ENCODE measurements at places on chromosomes 11 and 22. TPM values are rescaled to one million over a fixed set of nuclear protein-coding genes. Genes with fewer than 3 reads are reported as not detected.

DNA sequence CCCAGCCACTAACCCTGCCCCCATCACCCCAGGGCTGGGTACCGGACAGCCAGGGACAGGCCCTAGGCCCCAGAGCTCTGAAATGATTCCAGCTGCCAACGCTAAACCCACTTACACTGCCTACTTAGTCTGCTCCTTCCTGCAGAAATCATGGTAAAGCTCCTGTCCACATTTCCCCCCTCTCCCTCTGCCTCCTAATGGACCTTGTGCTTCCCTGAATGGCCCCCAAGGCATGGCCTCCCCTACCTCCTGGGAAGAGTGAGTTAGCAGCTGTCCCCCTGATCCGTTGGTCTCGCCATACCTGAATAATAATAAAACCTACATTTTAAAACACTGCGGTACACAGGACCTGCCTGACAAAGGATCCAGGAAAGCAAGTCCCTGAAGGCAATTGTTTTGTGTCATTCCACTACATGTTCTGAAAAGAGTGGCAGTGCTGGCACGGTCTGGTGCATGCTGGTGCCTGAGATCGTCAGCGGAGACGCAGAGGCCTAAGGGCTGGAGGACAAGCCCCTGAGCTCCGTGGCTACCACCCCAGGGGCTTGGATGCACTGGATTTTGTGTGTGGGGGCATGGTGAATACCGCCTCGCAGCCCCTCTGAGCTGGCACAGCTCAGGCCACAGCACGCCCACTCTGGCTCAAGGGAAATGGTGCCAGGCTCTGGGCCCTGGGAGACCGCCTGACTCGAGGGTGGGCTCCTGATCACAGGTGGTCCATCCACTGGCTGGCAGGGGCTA is 186.3 kb downstream of the CTTN start:
- peaks cover 5% of the 10 kb centered on the region for H3K4me1 ChIP-seq
- H3K27ac ChIP-seq: no peak overlapping the region
- DNase-seq: no peak

DNA sequence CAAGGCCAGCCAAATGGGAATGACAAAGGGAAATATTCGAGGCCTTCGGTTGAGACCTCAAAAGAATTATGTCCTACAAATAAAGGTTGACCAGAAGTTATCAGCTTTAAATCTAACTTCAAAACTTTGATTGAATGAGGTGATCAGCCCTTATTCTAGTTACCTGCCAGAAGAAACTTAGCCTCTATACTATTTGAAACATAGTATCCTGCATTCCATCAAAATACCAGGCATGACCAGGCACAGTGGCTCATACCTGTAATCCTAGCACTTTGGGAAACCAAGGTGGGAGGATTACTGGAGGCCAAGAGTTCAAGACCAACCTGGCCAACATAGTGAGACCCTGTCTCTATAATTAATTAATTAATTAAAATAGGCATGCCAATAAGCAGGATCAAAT is 44.3 kb upstream of the ADORA2A start:
- H3K4me1 ChIP-seq: peaks cover 23% of the 10 kb centered on the region
- DNase-seq: no peak
- no peaks in the 10 kb centered on the region for H3K27me3 ChIP-seq
- peaks cover 29% of the 10 kb centered on the region for H3K36me3 ChIP-seq
- no peak overlapping the region for H3K4me3 ChIP-seq

JAML gene
- 140 TPM for total RNA-seq

GRCh38 chr11:45667929-45668680 is 2.7 kb upstream of the CHST1 start:
- DNase-seq: no peak
- peaks cover 43% of the 10 kb centered on the region for H3K27me3 ChIP-seq
- no peak overlapping the region for H3K27ac ChIP-seq
- H3K4me1 ChIP-seq: peaks cover 2% of the 10 kb centered on the region

NFRKB gene
- 32.5 TPM for total RNA-seq

DNA sequence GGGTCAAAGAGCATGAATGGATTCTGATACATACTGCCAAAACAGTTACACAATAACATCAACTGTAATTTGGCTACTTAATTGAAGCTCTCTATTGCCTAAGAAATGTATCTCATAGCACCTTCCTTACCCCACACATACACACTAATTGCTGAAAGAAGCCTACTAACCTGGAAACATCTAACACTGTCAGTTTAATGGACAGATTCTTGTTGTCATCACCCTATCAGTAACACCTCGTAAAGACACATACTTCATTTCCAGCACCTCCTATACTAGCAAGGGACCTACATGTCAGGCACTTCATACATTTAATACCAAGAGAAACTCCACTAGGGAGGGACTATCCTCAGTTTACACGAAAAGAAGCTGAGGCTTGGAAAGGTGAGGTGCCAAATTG is 9.9 kb downstream of the NAP1L4 start:
- H3K4me3 ChIP-seq: no peak overlapping the region
- peaks cover 65% of the 10 kb centered on the region for H3K4me1 ChIP-seq
- H3K36me3 ChIP-seq: peaks cover 56% of the 10 kb centered on the region
- DNase-seq: no peak
- no peaks in the 10 kb centered on the region for H3K27me3 ChIP-seq

GRCh38 chr11:10032935-10033334 is 261.1 kb downstream of the SBF2 start:
- H3K27me3 ChIP-seq: no peaks in the 10 kb centered on the region
- H3K36me3 ChIP-seq: peaks cover 2% of the 10 kb centered on the region
- no peak for DNase-seq
- no peak overlapping the region for H3K4me3 ChIP-seq
- no peak overlapping the region for H3K27ac ChIP-seq

GRCh38 chr22:49761836-49762235 is 65.8 kb downstream of the BRD1 start:
- no peaks in the 10 kb centered on the region for H3K36me3 ChIP-seq
- no peak for DNase-seq
- no peak overlapping the region for H3K4me3 ChIP-seq

GRCh38 chr11:35427071-35427470 is 7.7 kb upstream of the SLC1A2 start:
- H3K36me3 ChIP-seq: no peaks in the 10 kb centered on the region
- H3K4me3 ChIP-seq: no peak overlapping the region
- H3K27me3 ChIP-seq: peaks cover 57% of the 10 kb centered on the region
- no peak overlapping the region for H3K27ac ChIP-seq

DNA sequence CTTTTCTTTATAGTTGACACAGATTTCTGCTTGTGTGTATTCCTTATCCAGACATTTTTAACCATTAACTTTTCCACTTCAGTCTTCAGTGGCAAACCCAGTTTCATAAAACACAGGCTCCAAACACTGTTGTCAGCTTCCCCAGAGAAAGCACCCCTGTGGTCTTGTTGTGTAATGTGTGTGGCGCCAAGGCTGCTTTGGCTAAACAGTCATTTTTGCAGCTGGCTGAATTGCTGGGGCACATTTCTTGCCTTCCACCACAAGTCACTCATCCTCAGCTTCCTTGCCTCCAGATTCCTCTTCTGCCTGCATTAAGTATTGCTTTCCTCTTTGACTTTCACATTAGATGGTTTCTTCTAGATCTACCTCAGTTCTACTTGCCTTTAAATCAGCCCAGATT is 40.5 kb downstream of the ARHGAP1 start:
- DNase-seq: no peak
- H3K27me3 ChIP-seq: no peaks in the 10 kb centered on the region
- H3K4me1 ChIP-seq: peaks cover 7% of the 10 kb centered on the region
- no peak overlapping the region for H3K4me3 ChIP-seq
- no peak overlapping the region for H3K27ac ChIP-seq
